ENCODE measurements at places on chromosomes 12 and 14. TPM values are rescaled to one million over a fixed set of nuclear protein-coding genes. Genes with fewer than 3 reads are reported as not detected.

- no peak for DNase-seq
Observed at GRCh38 chr12:34601689-34602088, 579.4 kb downstream of the ALG10 start.

GRCh38 chr12:123119808-123120207 lies 31.1 kb downstream of the PITPNM2 start:
- no peak for DNase-seq

DNA sequence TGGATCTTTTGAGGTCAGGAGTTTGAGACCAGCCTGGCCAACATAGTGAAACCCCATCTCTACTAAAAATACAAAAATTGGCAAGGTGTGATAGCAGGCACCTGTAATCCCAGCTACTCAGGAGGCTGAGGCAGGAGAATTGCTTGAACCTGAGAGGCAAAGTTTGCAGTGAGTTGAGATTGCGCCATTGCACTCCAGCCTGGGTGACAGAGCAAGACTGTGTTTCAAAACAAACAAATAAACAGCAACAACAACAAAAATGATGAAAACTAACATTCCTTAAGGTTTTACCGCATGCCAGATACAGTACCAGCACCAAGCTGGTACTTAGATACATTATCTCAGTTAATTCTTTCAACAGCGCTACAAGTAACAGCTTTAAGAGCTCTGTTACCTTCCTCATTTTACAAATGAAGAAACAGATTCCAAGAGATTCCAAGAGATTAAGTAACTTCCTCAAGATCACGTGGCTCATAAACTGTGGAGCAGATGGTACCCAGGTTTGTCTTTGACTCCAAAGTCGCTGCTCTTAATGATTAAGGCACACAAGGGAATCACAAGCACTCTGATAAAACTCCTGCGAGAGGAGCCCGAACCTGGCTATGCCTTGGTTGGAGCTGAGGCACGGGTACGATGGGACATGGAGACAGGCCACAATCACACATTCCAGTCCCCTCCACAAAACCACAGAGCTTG lies 17.7 kb upstream of the PLEK2 start:
- no peak for DNase-seq

DNA sequence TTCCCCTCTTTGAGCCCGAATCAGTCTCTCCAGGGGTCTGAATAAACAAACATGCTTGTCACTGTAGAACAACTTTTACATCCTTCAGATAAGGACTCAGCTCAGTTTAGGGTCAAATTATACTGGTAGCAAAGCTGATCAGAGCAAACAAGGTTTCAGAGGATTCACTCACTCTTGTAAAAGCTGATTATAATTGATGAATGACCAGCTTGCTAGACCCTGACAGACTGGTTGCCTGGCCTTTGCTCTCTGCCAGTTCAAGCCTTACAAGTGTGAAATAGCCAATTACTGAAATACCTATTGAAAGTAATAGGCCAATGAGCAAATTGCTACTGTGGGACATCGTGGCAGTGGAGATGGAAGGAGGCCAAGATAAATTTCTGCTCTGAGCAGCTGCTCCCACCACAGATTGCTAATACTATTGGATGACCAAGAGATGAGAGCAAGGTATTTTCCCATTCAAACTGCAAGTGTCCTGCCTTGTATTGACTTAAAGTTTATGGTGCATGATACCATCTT lies 177.6 kb downstream of the PDZRN4 start:
- no peak for DNase-seq

- peak; percentile 50 for DNase-seq
Observed at GRCh38 chr12:56628671-56629458, 1.3 kb downstream of the BAZ2A start.

DNA sequence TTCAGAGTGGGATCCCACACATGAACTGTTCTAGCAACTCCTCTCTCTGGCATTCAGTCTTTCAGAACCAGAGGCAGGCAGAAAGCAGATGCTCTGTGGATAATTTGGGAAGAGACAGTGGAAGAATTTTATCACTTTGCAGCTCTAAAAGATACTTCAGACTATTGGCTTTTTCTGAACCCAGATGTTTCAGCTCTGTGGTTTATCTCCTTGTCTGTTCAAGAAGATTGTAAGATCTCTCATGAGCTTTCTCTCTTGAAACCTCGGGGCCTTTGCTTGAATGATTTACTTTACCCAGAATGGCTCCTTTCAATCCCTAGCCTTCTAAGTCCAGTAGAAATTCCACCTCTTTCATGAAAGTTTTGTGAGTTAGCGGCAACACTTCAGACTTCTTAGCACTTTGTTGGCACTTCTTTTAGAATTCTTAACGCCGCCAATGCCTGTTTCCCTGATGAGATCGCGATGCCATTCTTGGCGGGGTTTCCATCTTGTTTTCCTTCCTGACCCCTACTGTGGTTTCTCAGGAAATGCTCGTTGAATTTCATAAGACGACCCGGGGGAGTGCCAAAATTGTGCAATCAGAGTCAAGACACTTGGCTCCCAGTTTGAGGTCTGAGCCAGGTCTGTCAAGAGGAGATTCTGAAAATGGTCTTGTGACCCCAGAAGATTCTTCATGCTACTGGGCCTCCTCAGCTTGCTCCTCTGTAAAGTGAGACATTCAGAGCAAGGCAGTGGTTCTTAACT lies 107.0 kb upstream of the PRICKLE1 start:
- DNase-seq: no peak

DNA sequence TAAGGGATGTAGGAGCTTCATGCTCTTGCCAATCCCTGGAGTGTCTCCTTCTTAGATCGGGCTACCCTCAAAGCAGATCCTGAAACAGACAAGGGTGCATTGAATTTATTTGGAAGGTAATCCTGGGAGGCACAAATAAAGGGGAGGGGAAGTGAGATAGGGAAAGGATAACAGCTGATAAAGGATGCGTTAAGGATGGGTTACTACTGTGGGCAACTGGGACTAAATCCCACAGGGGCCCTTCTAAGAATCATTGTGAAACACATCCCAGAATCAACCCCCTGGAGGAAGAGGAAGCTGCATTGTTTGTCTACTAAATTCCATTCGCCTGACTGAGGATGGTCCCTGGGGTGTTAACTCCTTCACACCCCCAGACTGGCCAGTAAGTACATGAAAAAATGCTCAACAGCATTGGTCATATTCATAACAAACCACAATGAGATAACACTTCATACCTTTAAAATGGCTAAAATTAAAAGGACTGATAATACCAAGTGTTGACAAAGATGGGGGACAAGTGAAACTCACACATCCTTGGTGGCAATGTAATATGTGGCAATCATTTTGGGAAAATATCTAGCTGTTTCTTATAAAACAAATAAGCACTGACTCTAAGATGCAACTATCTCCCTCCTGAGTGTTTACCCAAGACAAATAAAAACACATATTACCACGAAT lies 37.0 kb upstream of the CMKLR1 start:
- peak; percentile 21 for DNase-seq

- DNase-seq: no peak
Observed at GRCh38 chr14:99674064-99674650, 9.9 kb upstream of the CYP46A1 start.

DNA sequence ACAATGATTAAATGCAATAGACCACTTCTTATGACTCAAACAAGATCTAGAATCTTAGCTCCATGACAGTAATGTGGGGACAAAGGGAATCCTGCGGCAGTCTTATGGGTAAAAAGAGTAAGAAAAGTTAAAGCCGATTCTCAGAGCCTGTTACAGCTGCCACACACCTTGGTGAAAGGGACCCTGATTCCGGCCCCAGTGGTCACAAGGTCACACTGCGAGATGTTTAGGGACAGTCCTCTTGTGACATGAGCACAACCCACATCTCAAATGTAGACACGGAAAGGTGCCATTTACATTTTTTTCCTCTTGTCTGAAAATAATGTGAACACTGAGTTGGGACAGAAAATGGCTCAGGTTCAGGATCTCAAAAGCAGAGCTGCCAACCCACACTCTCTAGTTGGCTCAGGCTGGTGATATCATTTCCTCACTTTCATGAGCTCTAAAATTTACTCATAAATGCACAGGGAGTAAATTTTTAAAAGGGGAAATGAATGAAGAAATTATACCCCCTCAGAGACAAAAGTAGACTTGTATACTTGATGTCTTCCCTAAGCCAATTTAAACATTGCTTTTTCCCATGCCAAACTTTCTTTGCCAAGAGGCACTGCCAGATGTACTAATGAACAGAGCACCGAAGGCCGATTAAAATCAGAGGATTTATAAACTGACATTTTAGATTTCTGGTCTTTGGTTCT lies 113.1 kb upstream of the OVCH1 start:
- no peak for DNase-seq

The BATF gene
- 2.6 TPM for total RNA-seq

The EPYC gene
- total RNA-seq: not detected

The DEPDC4 gene
- total RNA-seq: 2.1 TPM

The SIX6 gene
- not detected for total RNA-seq

The AMHR2 gene
- not detected for total RNA-seq

The CDKN3 gene
- total RNA-seq: 3.7 TPM

The TRIAP1 gene
- total RNA-seq: 45.2 TPM

The KCNC2 gene
- not detected for total RNA-seq

The RNF10 gene
- 157 TPM for total RNA-seq

The RERGL gene
- total RNA-seq: not detected

Measured in bronchial epithelial cell (primary cell).